ENCODE measurements at places on chromosomes 5 and 9.

- DNase-seq: no peak
These were observed 351.5 kb downstream of the GADD45G start for GRCh38 chr9:89956331-89956730.

DNA sequence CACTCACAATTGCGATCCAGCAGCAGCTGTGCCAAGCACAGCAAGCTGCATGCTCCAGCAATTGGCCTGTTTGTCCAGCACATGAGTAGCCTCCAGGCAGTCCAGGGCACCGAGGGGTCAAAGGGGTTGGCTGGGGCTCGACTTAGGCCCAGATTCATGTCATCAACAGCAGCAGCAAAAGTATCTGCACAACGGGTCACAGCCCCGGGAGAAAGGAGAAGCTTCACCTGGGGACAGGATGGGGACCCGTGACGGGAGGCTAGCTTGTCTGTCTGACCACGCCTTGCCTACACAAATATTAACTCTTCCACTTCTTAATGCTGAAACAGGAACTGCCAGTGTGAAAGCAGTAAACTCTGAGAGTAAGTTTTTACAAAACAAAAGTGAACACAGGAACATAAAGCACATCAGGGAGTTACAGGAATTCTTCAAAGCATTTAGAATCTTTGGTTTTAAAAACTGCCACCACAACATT lies 191.2 kb downstream of the PIK3R1 start:
- DNase-seq: no peak

GRCh38 chr9:5265939-5266338 lies 34.7 kb downstream of the INSL4 start:
- DNase-seq: no peak

- no peak for DNase-seq
These were observed 91.0 kb upstream of the C9orf72 start for GRCh38 chr9:27664121-27664779.

DNA sequence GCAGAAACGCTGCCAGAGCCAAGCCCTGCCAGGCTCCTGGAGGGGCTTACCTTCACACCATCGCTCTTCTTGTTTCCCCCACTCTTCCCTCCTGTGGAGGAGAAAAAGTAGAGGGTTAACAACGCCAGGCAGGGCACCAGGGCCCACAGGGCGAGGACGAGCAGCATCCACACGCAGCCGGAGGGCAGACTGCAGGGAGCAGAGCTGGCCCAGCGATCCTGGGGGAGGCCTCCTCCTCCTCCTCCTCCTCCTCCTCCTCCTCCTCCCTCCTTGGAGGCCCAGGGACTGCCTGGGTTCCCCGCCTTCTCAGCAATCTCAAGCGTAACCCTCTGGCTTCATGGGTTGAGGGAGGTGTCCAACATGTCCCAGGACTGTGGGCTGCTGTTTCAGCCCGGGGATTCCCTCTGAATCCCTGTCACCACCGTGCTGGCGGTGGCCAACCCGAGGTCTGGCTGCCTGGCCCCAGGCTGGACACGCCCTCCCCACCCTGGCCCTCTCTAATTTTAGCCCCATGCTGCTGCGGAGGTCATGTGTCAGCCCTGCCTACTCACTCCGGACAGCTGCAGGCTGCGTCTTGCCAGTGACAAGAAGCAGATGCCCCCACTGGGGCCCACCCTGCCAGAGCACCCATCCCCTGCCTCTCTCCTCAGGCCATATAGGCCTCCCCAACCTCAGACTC lies 44.3 kb downstream of the CAMK2A start:
- DNase-seq: no peak

GRCh38 chr5:33209252-33209651 lies 231.5 kb upstream of the TARS1 start:
- no peak for DNase-seq

DNA sequence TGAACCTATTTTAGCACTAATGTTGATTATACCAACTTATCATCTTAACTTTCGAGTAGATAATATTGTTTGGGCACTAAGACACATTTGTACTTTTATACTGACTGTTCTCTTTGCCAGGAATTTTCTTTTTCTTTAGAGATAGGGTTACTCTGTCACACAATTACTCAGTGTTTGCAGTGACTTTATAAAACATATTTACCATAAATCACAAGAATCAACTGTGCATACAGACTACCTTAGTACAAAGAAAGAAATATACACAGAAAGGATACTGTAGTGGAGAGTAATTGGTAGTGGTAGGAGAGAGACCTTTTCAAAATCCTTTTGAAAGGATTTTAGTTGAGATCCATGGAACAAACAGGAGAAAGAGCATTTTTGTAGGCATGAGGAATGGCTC lies 40.3 kb downstream of the KIAA1958 start:
- DNase-seq: no peak

GRCh38 chr5:172925336-172925948 lies 33.8 kb upstream of the RPL26L1 start:
- DNase-seq: no peak

DNA sequence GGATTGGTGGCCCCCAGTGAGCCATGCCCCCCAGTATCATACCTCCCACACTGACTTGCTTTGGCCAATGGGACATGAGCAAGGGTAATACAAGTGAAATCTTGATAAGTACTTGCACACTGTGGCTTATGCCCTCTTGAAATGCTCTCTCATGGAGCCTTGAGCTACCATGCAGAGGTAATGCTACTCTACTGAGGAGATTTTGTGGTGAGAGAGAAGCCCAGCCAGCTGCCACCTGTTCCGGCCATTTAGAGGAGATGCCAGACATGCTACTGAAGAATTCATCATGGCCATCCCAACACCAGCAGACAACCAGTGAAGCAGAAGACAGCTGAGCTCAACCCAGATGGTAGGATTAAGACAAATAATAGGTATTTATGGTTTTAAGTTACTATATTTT lies 299.5 kb downstream of the MEF2C start:
- no peak for DNase-seq

- peak; percentile 19 for DNase-seq
These were observed 29.0 kb downstream of the HK3 start for GRCh38 chr5:176870110-176870591.

GRCh38 chr5:142143878-142144277 lies 35.3 kb downstream of the NDFIP1 start:
- DNase-seq: no peak

- DNase-seq: no peak
These were observed 110.5 kb downstream of the RASGRF2 start for GRCh38 chr5:81070571-81071255.

- no peak for DNase-seq
These were observed 173.2 kb upstream of the CDH10 start for GRCh38 chr5:24817966-24818365.

- no peak for DNase-seq
These were observed 1.7 kb downstream of the TLE4 start for GRCh38 chr9:79573412-79573923.

- DNase-seq: no peak
These were observed 1148.1 kb upstream of the ACO1 start for GRCh38 chr9:31236344-31236743.

DNA sequence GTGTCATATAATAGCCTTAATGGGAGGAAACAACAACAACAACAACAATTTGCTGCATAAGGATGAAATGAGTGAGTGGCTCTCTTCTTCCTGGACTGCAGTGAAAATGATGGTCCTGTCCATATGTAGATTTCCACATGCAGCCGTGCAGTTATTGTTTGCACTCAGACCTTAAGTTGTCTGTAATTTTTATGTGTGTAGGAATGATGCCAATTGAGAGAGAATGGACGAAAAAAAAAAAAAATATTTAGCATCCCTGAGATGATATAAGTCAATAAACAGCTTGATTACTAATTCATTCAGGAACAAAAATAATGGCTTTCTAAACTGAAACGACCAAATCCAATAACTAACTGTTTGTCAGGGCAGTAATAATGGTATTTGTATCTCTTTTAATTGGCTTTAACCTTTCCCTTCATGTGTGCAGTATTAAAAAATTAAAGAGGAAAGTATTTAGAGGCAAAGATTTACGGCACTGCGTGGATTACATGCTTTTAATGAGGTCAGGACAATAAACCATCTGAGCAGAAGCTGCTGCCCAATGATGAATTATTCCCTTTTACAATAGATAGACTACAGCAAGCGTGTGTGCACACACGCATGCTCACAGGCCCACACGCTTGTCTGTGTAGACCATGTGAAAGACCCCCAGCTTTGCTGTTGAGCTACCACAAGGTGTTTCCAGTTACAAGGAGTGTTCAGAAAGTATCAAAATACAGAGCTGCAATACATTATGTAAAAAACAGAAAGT lies 459.5 kb upstream of the WWC1 start:
- no peak for DNase-seq

GRCh38 chr9:121802753-121803152 lies 151.3 kb downstream of the DAB2IP start:
- DNase-seq: no peak

DNA sequence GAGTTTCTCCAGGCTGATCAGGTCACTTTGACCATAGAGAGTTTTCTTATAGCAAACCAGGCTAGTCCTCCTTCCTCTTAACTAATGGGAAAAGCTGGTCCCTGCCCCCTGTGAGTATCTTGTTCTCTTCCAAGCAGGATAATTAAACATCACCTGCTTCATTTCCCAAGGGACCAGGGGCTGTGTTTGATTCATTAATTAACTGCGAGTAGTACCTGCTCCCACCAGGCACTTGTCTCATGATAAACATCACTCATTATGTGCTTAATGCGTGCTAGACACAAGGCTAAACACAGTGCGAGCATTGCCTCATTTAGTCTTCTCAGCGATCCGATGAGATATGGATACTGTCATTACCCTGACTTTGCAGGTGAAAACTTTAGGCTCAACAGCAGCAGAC lies 1.7 kb upstream of the FAM163B start:
- DNase-seq: no peak

GRCh38 chr9:30932226-30932625 lies 1452.2 kb upstream of the ACO1 start:
- no peak for DNase-seq

- DNase-seq: no peak
These were observed 388.0 kb upstream of the PIK3R1 start for GRCh38 chr5:67827541-67827940.

GRCh38 chr5:32231241-32231640 lies 57.1 kb upstream of the GOLPH3 start:
- DNase-seq: no peak

DNA sequence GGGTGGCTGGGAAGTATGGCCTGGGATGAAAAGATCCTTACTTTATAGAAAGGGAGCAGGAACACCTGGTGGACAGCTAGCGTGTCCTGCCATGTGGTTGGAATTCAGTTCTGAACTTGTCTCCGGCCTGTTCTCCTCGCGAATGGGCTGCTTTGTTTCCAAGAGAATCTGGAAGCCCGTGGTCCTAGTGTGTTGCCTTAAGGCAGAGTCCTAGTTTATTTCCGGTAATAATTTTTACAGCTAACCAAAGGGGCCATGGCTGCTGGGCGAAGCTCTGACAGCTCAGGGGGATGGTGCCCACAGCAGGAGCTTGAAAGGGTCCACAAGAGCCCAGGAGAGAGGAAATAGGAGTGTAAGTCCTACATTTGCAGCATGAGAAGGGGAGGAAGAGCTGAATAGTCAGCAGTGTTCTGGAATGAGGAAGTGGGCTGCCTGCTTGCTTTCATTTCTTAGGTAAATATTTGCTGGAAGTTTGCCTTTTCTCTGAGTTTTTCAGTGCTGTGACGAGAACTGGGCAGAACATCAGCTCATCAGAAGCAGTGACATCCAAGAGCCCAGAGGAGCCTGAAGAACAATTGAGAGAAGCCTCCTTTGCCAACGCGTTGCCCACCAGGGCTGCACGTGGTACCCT lies 13.1 kb upstream of the IGFBPL1 start:
- no peak for DNase-seq

GRCh38 chr9:9215050-9215449 lies 1397.8 kb downstream of the PTPRD start:
- no peak for DNase-seq

DNA sequence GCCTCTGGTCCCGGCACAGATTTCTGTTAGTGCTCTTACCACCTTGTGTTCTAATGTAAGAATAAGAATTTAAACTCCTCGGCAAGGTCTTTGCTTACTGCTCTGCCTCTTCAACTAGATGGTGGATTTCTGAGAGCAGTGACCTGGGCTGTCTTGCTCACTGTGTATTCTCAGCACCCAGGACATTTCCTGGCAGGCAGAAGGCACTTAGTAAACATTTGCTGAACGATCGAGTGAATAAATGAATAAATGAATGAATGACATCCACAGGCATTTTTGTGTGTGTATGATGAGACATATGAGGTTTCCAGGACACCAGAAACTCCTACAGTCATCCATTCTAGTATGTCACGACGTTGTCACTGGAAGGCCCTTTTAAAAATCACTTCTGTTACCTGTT lies 143.2 kb downstream of the BOD1 start:
- no peak for DNase-seq

DNA sequence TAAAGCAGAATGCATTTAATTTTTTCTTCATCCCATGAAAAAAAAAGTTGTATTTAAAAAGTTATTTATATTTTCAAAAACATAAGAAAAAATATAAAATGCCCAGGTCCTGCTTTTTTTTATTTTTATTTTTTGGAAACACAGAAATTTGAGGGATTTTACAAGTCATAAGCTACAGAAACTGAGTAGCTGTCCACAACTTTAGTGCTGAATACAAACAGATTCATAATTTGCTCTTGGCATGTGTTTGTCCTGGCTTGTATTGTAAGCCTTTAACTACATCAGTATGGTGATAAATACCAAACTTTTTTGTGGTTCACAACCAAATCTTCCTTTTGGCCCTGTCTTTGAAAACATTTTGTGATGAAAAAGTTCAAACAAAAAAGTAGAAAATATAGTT lies 7.5 kb upstream of the PLCXD3 start:
- no peak for DNase-seq

DNA sequence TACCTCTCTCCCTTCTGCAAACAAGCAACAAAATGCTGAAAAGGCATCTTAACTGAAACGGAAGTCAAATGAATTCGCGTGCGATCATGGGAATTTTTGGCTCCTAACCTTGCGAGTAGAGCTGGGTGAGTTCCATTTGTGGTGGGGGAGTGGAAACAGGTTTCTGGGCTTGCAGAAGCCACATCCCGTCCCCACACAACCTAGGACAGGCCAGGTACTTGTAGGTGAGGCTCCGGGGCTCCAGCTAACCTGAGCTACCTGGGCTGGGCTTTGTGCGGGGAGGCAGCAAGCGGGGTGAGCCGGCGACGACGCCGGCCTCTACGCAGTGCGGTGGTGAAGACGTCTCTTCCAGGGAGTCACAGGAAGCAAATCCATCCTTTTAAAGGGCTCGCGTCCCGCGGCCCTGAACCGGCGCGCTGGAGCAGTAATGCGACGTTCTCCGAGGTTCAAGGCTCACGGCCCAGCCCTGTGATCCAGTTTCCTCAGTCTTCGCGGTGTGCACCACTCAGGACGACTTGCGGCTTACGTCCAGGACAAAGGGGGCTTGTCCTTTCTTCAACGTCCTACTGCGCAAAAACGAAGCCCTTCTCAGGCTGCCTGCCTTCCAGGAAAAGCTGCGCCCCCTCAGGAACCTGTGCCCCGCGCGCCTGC lies 567 bp upstream of the SPIN1 start:
- DNase-seq: peak; percentile 65

GRCh38 chr9:35350827-35351549 lies 138.9 kb upstream of the RUSC2 start:
- no peak for DNase-seq

GRCh38 chr5:73118391-73118973 lies 1.9 kb upstream of the TMEM171 start:
- no peak for DNase-seq

GRCh38 chr5:1783216-1783554 lies 16.5 kb downstream of the MRPL36 start:
- no peak for DNase-seq
